Cortex of kidney (tissue), 1 donor: ENCODE measurements at places on chromosomes 16 and 17.

DNA sequence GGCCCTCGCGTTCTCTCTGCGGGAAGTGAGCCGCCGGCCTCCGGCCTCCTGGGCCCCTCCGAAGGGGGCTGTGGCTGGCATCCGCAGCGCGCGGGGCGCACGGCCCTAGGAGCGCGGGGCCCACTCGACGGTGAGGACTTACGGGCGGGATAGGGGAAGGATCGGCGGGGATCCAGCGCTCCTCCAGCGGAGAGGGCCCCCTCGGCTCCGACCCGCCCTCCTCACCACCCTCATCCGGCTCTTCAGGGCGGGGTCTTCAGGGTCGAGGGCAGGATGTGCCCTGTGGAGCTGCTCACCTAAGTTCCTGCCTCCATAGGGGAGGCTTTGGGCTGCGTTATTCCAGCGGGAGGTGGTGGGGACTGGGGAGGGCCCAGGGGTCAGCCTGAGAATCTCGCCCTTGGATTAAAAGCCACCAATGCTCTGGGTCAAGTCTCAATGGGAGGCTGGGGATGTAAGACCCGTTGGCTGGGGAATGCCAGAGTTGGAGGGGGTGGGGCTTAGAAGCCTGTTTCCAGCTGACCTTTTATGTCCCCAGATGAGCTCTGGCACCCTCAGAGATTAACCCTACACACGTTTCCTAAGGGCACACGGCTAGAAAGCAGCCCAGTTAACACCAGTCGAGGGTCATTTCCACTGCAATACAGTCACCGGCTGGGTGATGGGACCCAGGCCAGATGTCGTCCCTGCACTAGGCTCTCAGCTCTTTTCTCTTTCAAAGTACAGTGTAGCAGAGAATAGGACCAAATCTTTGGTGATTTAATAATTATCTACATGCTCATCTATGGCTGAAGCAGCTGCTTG lies 13.4 kb downstream of the TBX2 start:
- no peak for DNase-seq

DNA sequence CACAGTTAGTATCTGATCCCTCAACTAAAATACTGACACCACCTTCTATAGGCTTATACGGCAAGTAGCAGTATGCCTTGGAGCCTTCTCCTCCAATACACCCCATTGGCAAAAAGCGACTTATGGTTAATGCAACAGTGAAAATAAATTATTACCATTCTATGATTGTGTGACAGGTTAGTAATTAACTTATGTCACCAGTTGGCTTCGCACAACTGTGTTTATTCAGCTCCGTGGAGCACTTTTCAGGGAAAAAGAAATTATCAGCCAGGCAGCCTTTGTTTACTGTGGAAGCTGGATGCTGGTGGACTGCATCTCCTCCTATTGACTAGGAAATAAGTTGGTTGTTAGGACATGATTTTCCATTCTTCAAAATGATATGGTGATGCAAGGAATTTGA lies 833.8 kb upstream of the RBFOX1 start:
- DNase-seq: no peak

DNA sequence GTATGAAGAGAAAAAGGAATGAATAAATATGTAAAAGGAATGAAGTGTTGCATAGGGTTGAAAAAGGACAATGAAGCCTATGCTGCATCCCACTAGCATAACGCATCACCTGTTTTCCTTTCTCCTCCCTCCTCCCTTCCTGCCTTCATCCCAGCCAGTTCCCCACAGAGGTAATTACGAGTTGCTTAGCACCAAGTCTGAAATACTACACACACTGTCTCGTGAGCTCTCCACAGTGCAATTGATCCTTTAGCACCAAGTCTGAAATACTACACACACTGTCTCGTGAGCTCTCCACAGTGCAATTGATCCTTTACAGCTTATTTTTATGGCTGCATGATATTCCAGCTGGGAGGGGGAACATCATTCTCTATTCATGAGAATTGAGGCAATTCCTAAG lies 1.1 kb upstream of the DRC7 start:
- no peak for DNase-seq

GRCh38 chr16:51242296-51242994 lies 91.4 kb upstream of the SALL1 start:
- no peak for DNase-seq

DNA sequence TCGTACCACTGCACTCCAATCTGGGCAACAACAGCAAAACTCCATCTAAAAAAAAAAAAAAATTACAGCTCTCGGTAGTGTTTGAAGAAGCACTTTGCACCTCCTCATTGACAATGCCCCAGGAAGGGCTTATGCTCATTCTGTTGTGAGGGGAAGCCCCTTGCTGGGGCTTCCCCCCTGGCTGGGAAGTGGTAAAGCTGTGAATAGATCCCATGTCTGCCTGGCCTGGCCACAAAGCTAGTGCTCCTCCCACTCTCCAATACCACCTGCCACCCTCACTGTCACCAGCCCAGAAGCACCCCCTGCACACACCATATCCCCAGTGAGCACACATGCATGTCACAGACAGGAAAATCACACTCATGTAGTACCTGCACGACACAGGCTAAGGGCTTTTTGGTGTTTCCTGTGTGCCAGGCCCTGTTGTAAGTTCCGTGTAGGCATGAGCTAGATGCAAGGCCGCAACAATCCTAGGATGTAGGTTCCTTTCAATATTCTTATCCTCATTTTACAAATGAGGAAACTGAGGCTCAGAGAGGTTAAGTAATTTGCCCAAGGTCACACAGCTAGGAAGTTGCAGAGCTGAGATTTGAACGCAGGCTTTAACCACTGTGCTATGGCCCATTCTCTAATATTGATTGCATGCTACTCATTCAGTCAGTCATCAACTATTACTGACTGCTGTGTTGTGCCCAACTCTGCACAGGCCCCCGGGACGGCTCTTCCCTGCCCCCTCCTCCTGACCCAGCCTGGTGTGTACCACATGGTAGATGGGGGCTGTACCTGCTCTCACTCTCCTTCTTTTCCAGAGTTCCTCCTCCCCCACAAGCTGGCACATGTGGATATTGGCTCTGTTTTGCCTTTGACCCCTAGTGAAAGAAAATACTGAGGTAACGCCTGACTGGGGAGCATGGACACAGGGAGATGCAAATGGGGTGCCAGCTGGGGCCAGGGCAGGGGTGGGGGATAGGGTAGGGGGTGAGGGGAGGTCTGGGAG lies 11.9 kb upstream of the COL1A1 start:
- DNase-seq: no peak

DNA sequence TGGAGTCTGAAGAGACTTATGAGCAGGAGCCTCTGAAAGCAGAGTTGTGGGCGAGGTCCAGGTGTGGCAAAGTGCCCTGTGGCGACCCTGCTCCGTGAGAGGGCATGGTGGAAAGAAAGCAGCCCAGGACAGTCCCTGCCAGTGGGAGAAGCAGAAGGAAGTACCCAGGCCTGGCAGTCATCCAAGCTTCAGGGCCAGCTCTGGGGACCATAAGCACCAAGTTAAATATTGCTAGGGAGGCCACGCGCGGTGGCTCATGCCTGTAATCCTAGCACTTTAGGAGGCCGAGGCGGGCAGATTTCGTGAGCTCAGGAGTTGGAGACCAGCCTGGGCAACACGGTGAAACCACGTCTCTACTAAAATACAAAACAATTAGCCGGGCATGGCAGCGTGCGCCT lies 4.9 kb upstream of the ASGR1 start:
- DNase-seq: no peak

- no peak for DNase-seq
Observed at GRCh38 chr17:77734371-77735080, 224.0 kb upstream of the TNRC6C start.

GRCh38 chr17:20105539-20106280 lies 96.6 kb downstream of the SPECC1 start:
- DNase-seq: no peak

GRCh38 chr17:79150035-79150733 lies 75.6 kb downstream of the ENGASE start:
- no peak for DNase-seq

DNA sequence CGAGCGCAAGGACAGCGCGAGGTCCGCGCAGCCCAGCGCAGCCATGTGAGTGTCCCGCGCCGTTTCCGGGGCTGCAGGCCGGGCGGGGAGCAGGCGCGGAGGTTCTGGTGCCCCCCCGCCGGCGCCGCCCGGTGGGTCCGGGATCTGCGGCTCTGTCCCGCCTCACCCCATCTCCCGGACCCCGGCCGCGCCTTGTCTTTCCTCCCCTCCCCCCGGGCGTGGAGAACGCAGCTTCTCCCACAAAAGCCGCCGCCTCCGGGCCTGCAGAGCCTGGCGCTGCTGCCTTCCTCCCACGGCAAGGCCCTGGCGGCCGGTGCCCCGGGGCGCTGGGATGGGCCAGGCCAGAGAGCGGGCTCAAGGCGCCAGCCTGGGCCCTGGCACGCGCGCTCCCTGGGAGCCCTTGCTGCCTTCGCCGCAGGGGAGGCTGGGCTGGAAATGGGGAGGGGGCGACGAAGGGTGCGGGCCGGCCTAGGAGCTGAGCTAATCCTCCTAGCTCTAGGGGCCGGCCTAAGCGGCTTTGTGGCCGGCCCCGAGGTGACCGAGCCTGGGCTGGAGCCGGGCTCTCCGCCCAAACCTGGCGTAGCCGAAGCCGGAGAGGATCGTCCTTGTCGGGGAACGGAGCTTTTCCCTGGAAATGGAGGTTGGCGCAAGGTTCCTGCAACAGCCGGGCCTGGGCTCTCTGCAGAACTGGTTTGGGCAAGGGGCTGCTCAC lies 397 bp downstream of the RIPOR1 start:
- DNase-seq: no peak

DNA sequence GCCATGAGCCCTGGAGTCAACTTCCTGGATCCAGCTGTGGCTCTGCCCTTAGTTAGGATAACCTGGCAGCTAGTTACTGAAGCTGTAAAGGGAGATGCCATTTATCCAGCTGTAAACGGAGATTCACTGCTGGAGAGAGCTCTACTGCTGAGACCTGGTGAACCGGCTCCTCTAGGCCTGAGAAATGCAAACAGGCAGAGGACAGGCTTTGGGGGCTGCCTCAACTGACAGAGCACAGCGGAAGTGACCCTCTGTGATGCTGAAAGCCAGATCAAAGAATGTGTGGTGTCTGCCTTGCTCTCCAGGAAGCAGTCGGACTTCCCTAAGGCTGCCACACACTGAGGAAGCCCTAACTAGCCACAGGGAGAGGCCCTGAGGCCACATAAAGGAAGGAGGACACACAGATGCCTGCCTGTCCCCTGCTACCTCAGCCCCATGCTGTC lies 21.9 kb upstream of the GPRC5C start:
- DNase-seq: no peak

GRCh38 chr17:45060382-45060796 lies 728 bp upstream of the NMT1 start:
- no peak for DNase-seq

DNA sequence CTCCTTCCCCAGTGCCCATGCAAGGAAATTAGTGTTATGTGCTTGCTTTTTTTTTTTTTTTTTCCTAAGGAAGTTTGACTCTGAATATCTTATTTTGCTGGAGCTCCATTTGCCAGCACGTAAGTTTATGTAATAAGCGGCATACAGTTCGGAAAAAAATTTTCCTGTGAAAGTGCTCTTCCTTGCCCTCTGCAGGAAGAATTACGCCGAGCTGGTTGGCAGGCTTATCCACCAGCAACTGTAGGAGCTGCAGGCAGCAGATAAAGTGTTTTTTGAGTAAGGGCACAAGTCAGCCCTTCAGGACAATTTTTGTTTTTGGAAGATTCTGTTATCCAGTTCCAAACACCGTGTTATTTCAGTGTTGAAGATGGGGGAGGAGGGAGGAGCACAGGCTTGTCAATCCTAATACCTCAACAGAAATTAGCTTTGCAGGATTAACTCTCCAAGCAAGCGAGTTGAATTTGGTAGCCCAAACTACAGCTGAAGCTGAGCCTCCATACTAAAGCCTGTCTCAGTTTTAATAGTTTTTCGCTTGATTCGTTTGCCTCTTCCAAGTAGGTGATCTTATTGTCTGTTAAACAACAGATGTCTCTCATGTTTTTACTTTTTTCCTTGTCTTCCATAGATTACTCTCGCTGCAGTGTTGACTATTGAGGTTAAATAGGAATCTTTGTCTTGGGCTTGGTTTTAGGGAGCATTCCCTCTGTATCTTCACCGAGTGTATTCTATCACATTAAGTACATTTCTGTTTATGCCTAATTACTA lies 1.1 kb downstream of the SPECC1 start:
- no peak for DNase-seq

- DNase-seq: no peak
Observed at GRCh38 chr16:30903002-30903401, 6.6 kb downstream of the CTF1 start.
